ENCODE measurements at places on chromosomes 1 and 21.

DNA sequence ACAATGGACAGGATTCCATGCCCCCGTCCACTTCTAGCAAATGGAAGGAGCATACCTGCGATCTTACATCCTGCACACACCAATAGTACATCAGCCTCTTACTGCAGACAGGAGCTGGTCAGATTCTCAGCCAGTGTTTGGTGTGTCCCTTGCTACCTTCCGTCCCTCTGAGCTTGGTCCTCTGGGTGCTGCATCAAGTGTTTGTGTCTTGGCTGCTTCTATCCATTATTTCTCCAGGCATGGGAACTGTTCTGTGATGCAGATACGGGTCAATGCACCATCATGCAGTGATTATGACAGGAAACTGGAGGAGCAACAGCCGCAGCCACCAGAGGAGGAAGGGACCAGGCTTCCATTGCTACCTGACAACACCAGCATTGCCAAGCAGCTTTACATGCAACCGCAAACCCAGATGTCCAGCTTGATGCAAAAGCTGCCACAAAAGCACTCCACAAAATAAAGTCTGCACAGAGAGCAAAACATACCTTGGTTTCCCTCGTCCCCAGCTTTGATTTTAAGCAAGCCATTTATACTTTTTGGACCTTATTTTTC lies 21.9 kb upstream of the OVAAL start:
- ATAC-seq: no peak

DNA sequence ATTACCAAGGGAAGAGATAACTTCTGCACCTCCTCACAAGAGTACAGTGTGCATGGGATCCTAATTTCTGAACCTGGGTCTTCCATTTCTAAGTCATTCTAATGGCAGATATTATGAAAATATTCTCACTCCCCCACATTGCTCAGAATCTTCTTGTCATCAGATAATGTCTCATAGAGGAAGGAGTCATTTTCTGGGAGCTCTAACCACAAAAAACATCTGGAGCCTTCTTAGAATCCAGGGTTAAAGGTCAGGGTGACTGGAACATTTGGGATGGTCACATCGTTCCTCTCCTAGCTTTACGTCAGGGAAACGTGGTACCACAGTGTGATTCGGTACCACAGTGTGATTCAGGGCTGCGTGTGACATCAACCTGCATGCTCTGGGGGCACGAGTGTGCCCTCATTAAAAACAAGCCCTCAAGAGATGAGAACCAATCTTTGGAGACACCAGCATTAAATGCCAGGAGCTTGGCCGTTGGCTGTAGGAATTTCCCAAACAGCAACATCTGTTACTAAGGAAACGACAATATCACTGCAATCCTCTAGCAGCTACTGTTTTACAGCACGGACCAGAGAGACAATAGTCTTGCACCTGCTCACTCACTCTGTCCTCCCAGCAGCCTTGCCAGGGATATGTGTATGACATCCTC lies 179.1 kb downstream of the PSMG1 start:
- ATAC-seq: no peak

GRCh38 chr1:115364046-115364779 lies 26.2 kb upstream of the NGF start:
- no peak for ATAC-seq

DNA sequence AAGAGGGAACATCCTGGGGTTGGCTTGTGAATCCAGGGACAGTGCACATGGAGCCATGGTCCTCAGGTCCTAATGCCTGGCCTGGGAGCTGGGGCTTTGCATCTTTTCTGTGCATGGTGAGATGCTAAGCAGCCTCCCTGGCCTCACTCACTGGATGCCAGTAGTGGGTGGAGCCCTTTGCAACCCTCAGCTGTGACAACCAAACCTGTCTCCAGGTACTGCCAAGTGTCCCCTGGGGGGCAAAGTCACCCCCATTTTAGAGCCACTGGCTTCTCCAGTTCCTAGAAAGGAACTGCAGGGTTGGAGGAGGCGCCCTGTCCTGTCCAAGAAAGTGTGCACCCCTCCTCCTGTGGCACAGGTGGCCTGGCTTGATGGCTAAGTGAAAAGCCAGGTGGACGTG lies 44.6 kb upstream of the GRIK3 start:
- no peak for ATAC-seq

- peak; percentile 96 for ATAC-seq
Observed at GRCh38 chr1:192575499-192576189, at the start of gene RGS1. RGS1 (plus strand) TSS chr1:192575773; CDS start chr1:192575793, 20 bp downstream.

DNA sequence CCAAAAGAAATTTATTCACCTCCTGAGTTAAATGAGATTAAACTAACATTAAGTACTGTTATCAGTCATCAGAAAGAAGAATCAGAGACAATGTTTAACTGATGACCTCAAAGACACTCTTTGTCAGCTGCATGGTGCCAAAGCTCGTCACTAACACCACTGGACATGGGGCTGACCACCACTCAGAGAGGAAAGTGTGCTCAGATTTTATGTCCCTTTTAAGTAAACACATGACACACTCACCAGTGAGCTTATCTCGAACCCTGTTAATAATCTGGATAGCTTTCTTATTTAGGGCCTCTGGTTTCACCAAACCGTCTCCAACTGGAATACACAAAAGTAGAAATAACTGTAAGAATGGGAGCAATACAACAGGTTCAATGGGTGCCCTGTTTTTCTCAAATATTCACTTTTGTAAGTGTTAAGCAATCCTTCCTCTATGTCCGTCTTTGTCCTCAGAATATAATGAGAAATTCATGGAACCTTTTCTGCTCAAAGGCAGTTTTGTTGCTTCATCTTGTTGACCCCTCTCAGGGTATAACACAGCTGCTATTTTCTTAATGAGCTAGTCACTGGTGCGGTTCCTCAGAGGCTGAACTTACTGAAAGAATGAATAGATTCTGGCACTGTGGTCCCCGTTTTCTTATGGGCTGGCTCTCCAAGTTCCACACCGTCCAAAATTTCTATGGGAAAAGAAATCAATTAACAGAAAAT lies 9.5 kb upstream of the EXOSC10 start:
- no peak for ATAC-seq

DNA sequence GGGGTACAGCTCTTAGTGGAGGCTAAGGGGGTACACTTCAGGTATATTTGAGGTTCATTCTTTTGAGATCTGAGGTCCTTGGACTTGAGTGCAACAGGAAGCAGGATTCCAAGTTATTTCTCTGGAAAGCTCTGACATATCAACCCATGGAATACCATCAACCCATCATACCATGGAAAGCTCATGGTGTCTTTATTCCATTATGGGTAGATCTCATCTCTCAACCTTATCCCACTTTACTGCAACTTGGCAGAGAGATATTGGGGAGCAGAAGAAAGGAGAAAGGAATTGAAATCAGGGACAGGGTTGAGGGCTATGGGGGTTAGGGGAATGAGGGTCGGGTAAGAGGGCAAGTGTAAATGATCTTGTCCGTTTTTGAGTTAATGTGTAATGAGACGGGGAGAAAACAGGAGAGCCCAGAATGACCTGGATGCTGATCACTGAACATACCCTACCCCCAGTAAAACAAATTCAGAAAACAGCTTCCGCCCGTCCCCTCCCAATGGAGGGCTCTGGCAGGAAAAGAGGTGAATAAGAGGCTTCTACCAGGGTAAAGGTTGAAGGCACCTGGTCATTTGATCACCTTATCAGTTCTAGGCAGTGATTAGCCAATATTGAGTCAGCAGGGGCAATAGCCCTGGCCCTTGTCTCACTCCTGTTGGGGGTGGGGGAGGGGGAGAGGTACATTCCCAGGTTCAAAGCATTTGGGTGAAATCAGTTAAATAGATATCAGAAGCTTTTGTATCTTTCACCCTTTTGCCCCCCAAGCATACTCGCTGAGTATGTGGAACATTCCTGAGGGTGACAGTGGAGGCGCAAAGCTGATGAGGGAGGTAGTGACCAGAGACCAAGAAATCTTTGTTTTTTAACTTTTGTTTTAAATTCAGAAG lies 622 bp upstream of the APOA2 start:
- no peak for ATAC-seq

- no peak for ATAC-seq
Observed at GRCh38 chr1:54545916-54546635, 2.0 kb upstream of the ACOT11 start.

DNA sequence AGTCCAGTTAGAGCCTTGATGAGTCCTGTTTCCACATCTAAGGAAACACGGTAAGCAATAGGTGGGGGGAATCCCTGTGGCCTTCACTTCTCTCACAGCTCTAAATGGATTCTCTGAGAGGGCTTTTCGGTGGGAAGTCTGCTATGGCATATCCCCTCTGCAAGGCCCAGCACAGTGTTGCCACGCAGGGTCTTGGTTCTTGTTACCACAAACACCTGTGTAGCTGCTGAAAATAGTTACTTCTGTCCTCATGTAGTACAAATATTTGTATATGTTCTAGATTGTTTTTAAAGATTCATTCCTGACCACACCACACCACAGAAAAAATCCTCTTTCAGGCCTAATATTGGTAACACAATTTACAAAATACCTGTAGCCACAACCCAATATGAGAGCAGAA lies 5.6 kb downstream of the ACTA1 start:
- no peak for ATAC-seq

- ATAC-seq: no peak
Observed at GRCh38 chr1:58862728-58863385, 79.0 kb upstream of the JUN start.

DNA sequence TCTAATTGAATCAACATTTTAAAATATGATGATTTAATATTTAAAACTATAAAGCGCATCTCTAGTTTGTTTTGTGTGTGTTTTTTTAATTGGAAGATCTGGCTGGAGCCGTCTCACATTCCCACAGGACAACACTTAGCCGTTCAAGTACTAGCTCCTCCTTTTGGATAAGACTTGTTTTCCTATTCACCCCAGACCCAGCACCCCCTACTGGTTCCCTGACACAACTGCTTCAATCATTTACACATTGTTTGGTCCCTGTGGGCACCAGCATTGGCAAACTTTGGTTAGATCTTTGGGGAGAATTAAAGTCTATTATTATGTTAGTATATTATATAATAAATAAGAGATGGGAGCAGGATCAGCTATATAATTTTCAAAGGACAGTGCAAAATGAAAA lies 34.5 kb downstream of the TYW3 start:
- no peak for ATAC-seq

DNA sequence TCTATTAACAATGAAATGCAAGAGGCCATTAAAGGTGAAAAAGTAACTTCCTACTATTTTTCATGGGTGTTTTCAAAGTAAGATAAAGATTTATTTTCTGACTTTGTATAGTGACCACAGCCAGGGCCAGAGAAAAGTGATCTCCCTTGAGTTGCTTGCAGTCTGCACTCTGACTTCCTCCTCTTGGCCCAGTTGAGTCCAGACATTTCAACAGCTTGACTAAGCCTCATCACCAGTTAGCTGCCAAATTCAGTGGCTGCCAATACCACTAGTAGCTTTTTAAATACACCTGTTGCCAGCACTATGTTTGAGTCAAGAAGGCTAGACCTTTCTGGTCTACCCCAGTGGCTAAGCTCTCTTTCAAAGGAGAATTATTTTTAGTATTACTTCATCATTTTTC lies 3.7 kb upstream of the NEK7 start:
- ATAC-seq: no peak

- no peak for ATAC-seq
Observed at GRCh38 chr1:101532377-101532776, 295.6 kb downstream of the S1PR1 start.

- no peak for ATAC-seq
Observed at GRCh38 chr1:179813626-179814545, 63.7 kb downstream of the TOR1AIP2 start.

DNA sequence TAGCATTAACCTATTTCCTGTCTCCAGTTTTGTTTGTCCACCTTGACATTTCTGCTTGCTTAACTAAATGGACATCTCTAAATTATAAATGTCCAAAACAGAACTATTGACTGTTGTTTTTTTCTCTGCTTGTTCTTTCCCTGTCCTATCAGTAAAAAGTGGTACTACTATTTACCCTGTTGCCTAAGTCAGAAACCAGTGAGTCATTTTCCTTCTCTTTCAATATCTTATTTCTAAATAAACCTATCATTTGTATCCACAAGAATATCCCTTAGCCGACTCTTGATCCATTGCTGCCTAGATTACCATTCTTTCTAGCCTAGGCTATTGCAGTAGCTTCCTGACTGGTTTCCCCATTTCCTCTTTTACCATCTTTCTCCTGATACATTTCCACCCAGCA lies 22.5 kb downstream of the MIER1 start:
- no peak for ATAC-seq

GRCh38 chr1:160779626-160780397 lies 16.2 kb upstream of the LY9 start:
- no peak for ATAC-seq

GRCh38 chr1:8493916-8494540 lies 176.1 kb downstream of the SLC45A1 start:
- no peak for ATAC-seq

GRCh38 chr1:168218658-168219057 lies 7.1 kb upstream of the SFT2D2 start:
- no peak for ATAC-seq

GRCh38 chr1:32195972-32196823 lies 4.2 kb upstream of the CCDC28B start:
- ATAC-seq: no peak

- ATAC-seq: no peak
Observed at GRCh38 chr1:119727991-119728390, 16.3 kb downstream of the PHGDH start.

DNA sequence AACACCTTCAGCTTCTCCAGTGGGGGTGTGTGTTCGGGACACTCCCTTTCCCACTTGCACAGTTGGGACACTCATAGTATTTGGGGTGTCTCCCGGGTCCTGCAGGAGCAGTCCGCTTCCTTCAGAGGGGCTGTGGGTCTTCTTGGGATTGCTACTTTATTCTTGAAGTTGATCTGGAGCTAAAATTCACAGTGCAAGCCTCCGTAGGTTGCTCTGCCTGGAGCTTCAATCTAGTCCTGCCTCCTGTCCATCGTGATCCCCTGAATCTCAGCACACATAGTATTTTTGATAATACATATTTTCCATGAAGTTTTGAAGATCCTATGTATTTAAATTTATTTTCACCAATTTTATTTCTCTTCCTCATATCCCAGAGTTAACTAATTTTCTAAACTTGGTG lies 902.1 kb downstream of the LTN1 start:
- no peak for ATAC-seq

GRCh38 chr21:24594082-24594481 lies 1013.2 kb downstream of the MRPL39 start:
- no peak for ATAC-seq

GRCh38 chr1:231993968-231994455 lies 367.4 kb downstream of the DISC1 start:
- no peak for ATAC-seq

DNA sequence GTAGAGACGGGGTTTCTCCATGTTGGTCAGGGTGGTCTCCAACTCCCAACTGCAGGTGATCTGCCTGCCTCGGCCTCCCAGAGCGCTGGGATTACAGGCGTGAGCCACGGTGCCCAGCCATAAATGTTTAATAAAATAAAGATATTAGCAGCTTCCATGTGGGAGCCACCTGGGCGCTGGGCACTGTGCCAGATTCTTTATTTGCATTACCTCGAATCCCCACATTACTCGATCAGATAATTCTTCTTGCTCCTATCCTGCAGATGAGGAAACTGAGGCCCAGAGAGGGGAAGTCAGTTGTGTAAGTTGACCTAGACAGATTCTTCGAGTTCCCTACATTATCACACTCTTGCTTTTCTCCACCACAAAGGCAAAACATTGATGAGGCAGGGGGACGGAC lies 24.9 kb upstream of the TENT5B start:
- ATAC-seq: no peak
